ENCODE measurements at places on chromosomes 7 and 10. TPM values are rescaled to one million over a fixed set of nuclear protein-coding genes. Genes with fewer than 3 reads are reported as not detected.

DNA sequence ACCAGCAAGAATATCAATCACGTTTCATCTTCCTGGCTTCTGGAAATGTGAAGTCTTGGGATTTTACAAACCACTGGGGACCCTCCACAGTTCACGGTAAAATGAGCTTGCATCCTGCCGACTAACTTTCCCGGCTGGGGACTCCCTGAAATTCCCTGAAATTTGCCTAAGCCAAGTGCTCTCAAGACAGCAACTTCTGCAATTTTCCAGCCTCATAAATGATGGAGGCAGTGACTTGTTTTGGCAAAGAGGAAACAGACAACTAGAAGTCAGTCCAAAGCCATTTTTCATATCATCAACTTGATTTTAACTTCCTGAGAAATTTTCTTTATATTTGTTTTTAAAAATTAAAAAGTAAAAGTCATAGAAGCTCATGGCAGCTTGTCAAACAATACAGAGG lies 212.3 kb downstream of the FANK1 start:
- DNase-seq = no peak

Gene SLC13A1
- not detected for total RNA-seq

Gene CFAP46
- total RNA-seq = 3.0 TPM

GRCh38 chr7:7902845-7903244 lies 65.8 kb upstream of the GLCCI1 start:
- no peak for DNase-seq

- DNase-seq = no peak
These were observed 270.7 kb upstream of the IGFBP3 start for GRCh38 chr7:46191776-46192175.

GRCh38 chr7:30366606-30367005 lies 82.2 kb downstream of the ZNRF2 start:
- no peak for DNase-seq

DNA sequence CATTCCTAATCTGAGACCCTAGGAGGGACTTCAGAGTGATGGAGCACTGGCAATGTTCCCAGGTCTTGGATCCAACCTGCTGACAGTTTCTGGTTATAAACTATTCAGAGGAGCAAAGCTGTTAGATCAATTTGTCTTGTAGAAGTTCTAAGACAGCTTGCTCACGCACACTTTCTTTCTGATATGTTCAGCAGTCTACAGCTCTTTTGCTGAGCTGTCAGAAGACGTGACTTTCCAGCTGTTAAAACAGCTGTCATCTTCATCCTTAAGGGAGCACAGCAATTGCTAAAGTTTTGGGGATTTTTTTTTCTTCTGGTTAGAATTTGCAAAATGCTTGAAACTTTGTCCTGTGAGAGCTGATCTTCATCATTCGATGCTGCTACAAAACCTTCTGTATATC lies 823.1 kb downstream of the SORCS1 start:
- no peak for DNase-seq

GRCh38 chr10:24209432-24209771 lies 464 bp downstream of the KIAA1217 start:
- no peak for DNase-seq

Gene RNF133
- total RNA-seq = 1.1 TPM

DNA sequence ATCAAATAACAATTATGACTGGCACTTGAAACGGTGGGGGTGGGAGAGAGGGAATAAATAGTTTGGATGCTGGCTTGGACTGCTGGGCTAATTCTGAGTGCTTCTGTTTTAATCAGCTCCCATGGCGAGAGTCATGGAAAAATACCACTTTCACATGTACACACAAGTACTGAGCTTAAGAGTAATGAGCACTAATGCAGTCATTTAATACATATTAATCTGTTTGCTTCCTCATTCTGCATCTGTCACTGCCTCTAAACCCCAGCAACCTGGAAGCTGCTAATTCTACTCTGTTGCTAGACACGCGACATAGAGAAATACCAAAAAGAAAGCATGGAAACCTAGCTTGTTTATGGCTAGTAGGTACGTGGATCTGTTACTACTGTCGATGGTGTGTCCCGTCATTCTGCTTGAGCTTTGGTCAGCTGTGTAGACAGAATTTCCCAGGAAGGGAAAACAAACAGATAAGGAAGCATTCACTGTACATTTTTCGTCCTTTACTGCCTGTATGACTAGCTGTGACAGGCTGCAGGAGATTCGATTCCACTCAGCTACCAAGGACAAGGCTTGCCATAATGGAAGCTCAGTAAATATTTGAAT lies 238.8 kb downstream of the BAMBI start:
- DNase-seq = no peak

- DNase-seq = no peak
These were observed 29.0 kb upstream of the GNA12 start for GRCh38 chr7:2873146-2873545.

Gene MMRN2
- 372 TPM for total RNA-seq

Gene SFRP4
- 0.04 TPM for total RNA-seq

GRCh38 chr10:99779335-99779734 lies 3.1 kb upstream of the ABCC2 start:
- peak; percentile 89 for DNase-seq

- DNase-seq = no peak
These were observed 108.2 kb upstream of the MKLN1 start for GRCh38 chr7:131219312-131220041.

Gene RBP4
- not detected for total RNA-seq

Gene SFTPA2
- not detected for total RNA-seq

Gene LYZL2
- not detected for total RNA-seq

Gene IFIT2
- 2.2 TPM for total RNA-seq

Gene CCL24
- total RNA-seq = not detected

DNA sequence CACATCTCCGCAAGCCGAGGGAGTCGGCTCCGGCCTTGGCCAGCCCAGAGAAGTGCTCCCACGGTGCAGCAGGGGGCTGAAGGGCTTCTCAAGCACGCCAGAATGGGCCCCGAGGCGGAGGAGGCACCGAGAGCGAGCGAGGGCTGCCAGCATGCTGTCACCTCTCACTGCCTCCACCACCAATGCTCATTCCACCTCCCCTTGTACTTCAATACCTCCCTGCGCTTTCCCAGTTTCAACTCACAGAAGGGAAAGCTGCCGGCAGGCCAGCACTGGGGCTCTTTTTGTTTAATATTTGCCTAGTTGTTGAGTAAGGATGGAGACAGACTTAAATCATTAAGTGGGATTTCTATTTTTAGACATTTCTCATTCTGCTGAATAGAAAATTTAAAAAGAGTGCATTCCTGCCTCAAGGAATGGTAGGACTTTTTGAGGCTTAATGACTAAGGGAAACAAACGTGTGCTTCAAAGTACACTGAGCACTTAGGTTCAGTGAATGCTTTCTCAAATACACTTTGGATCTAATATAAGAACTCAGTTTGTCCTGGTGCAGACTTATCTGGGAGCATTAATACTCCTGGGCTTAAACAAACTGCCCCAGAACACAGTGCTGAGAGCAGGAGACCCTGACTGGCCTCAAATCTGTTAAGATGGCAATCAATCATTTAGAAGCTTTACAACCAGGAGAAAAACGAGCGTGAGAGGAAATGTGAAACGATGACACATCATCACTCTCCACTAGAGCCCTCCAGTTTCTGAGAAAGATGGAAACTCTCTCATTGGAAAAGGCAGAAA lies 131.2 kb downstream of the RALA start:
- DNase-seq = peak; percentile 15

Gene STEAP1
- 18.6 TPM for total RNA-seq

Gene CYP2C18
- total RNA-seq = not detected

- no peak for DNase-seq
These were observed 49.4 kb upstream of the CTBP2 start for GRCh38 chr10:125209591-125210355.

DNA sequence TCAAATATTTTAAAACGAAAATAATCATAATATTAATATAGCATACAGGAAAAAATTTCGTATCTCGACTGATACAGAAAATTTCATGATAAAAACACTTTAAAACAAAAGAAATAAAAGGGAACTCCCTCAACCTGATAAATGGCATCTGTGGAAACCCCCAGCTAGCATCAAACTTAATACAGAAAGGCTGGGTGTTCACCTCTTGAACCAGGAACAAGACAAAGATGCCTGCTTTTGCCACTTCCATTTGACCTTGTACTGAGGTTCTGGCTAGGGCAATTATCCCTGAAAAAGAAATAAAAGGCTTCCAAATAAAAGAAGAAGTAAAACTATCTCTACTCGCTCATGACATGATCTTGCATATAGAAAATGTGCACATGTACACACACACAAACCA lies 2.5 kb upstream of the ALOX5 start:
- DNase-seq = no peak

DNA sequence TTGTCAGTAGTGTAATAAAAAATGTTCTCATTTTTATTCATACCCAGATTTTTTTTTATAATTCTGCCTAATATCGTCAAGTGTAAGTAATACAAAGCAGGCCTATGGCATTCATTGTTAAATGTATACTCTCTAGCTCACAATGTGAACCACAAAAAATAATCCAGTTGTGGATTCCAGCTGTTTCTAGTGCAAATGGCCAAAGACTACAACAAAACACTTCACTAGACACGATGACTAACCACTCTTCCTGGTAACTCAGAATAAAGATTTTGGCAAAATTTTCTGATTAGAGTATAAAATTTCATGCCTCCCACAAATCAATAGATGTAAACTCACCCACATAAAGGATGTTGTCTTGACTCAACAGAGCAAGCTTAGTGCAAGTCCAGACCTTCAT lies 396.6 kb downstream of the DGKB start:
- DNase-seq = no peak

GRCh38 chr7:118870187-118870586 lies 645.7 kb downstream of the ANKRD7 start:
- DNase-seq = no peak

DNA sequence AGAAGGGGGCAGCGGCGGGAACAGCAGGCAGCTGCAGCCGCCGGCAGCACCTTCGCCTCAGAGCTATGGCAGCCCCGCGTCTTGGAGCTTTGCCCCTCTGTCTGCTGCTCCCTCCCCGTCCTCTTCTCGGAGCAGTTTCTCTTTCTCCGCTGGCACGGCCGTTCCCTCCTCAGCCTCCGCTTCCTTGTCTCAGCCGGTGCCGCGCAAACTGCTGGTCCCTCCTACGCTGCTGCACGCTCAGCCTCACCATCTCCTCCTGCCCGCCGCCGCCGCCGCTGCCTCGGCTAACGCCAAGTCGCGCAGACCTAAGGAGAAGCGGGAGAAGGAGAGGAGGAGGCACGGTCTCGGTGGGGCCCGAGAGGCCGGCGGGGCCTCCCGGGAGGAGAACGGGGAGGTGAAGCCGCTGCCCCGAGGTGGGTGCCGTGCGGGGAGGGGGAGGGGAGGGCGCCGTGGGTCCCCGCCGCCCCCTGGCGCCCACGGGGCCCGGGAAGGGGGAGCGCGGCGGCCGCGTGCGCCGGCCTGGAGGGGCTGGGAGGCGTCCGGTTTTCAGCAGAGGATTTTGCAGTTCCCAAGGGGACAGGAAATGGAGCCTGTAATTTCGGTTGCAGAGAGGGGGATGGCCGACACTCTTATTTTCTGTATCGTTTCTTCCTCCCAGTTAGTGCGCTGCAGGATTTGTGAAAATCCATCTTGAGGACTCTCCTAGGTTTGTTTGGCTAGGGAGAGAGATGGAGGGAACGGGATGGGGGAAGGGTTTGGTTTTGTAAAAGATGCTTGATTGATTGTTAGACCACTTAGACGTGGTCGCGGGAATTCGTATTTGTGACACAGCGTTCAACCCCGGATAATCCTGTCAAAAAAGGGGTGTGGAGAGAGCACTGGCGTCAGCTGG lies 630 bp downstream of the RSBN1L start:
- DNase-seq = no peak

Gene TMEM236
- 0.11 TPM for total RNA-seq

Gene PLCE1
- total RNA-seq = 0.04 TPM

Gene TFPI2
- 79.2 TPM for total RNA-seq

GRCh38 chr10:26372513-26373354 lies 65.4 kb upstream of the APBB1IP start:
- DNase-seq = no peak

Gene UCMA
- not detected for total RNA-seq

Gene PRKRIP1
- 14.3 TPM for total RNA-seq

Gene CCNY
- 93.8 TPM for total RNA-seq

Gene HOXA3
- 0.66 TPM for total RNA-seq

- DNase-seq = no peak
These were observed 60.4 kb downstream of the CHST3 start for GRCh38 chr10:72024596-72024995.

DNA sequence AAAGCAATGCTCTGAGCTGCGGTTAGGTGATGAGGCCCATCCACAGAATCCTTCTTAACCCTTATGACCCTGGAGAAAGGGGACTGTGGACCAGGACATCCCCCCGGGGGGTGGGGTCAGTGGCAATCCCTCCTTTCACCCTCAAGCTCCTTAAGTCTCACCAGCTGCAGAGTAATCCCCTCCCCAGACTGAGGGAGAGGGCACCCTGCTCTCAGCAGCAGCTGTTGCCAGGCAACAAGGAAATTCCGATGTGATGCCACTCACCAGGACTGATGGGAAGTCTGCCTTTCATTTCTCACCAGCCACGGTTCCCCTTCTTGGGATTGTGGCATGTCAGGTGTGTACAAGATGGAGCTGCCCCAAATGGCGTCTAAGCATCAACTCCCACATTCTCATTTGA lies 129.6 kb downstream of the DOCK1 start:
- DNase-seq = no peak

DNA sequence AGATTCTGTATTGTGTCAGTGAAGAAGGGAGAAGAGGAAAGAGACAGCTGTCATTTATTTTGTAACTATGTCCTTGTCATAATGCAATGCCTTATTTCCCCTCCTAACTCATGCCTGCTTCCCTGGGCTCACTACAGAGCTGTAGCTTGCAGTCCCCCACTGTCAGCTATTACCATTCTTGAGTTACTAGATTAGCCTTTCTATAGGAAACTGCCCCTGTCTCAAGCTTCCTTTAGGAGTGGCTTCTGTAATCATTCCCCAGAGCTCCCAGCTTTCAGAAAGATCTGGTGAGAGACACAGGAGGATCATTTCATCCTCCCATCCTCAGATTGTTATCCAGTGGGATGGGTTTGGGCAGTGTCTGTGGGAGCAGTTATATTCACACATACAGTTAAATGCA lies 32.4 kb upstream of the SMKR1 start:
- DNase-seq = no peak

DNA sequence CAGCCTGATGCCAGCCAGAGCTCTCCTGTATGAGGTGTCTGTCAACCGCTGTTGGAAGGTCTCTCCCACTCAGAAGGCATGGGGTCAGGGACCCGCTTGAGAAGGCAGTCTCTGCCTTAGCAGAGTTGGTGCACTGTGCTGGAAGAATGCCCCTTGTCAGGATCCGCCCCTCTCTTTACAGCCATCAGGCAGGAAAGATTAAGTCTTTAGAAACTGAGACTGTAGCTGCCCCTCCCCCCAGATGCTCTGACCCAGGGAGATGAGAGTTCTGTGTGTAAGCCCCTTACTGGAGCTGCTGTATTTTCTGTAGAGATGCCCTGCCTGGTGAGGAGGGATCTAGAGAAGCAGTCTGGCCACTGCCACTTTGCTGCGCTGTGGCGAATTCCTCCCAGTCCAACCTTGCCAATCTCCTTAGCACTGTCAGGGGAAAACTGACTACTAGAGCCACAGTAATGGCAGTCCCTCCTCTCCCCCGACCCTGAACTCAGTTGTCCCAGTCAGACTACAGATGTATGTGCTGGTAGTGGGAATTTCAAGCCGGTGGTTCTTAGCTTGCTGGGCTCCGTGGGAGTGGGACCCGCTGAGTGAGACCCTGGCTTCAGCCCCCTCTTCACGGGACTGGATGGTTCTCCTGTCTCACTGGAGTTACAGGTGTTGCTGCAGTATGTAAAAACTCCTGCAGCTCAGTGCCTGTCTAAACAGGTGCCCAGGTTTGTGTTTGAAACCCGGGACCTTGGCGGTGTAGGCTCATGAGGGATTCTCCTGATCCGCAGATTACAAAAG lies 285.5 kb upstream of the ZWINT start:
- DNase-seq = no peak

All from pulmonary artery endothelial cell (primary cell).